ENCODE measurements at places on chromosomes 2 and 18. TPM values are rescaled to one million over a fixed set of nuclear protein-coding genes. Genes with fewer than 3 reads are reported as not detected.

GRCh38 chr2:191369034-191369433, 123.8 kb downstream of the MYO1B start:
- H3K4me3 ChIP-seq = no peak overlapping the region
- DNase-seq = no peak
- peaks cover 35% of the 10 kb centered on the region for H3K4me1 ChIP-seq

DNA sequence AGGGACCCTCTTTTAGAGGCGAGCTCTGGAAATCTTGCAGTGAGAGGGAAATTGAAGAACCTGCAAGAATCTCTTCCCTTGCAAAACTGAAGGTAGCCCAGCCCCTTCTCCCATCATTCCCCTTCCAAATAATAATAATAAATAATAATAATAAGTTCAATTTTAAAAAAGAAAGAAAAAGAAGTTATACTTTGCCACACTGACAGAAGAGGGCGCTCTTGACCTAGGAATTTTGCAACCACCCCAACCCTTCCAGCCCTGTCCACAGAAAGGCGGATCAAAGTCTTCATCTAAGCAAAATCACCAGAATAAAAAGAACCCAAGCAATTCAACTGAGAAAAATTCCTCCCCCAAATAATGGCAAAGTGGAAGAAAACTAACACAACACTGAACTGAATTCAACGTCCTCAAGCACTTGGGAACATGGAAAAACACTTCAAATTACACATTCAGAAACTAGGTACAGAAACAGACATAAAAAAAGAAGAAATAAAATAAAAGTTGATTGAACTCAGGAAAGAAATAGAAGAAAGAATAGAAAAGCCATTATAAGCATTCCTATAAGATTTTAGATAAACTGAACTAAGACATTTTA, 98.9 kb upstream of the GLS start:
- no peak for DNase-seq
- H3K36me3 ChIP-seq = no peaks in the 10 kb centered on the region
- peaks cover under 1% of the 10 kb centered on the region for H3K4me1 ChIP-seq
- H3K27me3 ChIP-seq = peaks cover 5% of the 10 kb centered on the region

Gene SAG
- total RNA-seq = not detected

Gene MLPH
- 32.1 TPM for total RNA-seq

DNA sequence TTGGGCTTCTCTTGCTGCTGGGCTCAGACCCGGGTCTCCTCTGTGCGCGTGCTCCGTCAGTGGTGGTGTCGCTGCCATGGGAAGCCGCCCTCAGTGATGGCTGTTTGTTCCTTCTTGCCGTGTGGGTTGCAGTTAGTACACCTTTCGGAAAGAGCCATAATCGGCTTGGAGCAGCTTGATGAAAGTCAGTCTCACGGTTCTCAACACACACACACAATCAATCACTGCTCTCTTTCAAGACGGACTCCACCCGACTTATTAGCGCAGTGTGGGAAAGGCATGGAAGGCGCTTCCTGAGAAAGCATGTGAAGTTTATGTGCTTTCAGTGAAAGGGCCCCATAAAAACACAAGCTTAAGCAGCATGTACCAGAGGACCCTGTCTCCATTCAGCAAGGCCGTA, 64.1 kb downstream of the SOX11 start:
- peaks cover 3% of the 10 kb centered on the region for H3K27me3 ChIP-seq
- H3K4me1 ChIP-seq = no peaks in the 10 kb centered on the region
- H3K27ac ChIP-seq = no peak overlapping the region
- no peaks in the 10 kb centered on the region for H3K36me3 ChIP-seq
- no peak overlapping the region for H3K4me3 ChIP-seq

DNA sequence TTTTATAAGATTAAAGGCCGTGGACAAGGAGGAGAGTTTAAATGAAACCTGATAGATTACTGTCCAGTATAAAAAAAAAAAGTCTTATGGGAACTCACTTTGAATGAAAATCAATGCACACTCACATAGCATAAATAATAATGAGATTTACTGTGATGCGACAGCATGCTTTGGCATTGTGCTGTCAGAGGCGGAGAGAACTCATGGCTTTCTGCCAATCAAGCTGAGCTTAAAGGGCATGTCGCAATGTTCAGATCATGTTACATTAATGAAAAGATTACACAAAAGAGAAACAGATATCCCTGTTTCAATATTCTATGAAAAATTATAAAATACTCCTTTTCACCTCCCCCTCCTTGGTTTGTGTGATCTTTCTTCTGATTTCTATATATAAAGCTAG, 310.8 kb downstream of the ERBB4 start:
- no peak overlapping the region for H3K27ac ChIP-seq
- peak; percentile 21 for DNase-seq
- H3K4me3 ChIP-seq = no peak overlapping the region

DNA sequence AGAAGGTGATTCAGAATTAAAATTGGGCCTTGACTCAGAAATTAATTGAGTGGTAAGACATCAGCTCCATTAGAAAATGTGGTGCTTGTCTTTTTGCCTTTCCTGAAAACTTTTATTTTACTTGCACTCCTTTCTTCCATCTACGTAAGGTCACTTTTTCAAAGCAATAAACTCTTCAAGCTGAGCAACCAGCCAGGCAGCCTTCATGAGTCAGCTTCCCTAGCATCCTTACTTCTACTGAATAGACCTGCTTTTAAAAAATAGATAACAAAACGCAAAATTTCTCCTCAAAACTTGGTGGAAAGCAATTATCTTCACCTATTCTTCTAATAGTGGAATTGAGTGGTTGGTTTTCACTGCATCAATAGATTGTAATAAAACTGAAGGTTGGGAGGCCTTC, 504.2 kb downstream of the ARHGAP15 start:
- H3K4me3 ChIP-seq = no peak overlapping the region
- no peaks in the 10 kb centered on the region for H3K4me1 ChIP-seq
- H3K27me3 ChIP-seq = no peaks in the 10 kb centered on the region
- H3K27ac ChIP-seq = no peak overlapping the region
- no peaks in the 10 kb centered on the region for H3K36me3 ChIP-seq
- DNase-seq = no peak
